ENCODE measurements at places on chromosomes 13 and 19.

DNA sequence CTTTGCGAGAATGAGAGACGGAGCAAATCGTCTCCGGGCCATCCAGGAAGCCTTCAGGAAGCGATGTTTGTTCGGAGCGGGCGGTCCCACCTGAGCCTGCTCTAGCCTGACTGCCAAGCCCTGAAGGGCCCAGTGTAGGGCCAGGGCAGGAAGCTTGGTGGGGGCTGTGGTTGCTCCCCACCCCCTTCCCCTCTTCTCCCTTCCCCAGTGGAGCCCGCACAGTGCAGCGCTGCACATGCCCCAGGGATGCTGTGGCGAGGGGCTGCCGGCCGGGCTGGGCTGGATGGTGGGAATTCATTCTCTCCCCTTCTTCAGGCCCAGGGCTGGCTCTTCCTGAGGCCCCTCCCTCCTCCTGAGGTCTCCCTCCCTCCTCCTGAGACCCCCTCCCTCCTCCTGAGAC, 7.1 kb upstream of the GRTP1 start:
- no peak for DNase-seq

DNA sequence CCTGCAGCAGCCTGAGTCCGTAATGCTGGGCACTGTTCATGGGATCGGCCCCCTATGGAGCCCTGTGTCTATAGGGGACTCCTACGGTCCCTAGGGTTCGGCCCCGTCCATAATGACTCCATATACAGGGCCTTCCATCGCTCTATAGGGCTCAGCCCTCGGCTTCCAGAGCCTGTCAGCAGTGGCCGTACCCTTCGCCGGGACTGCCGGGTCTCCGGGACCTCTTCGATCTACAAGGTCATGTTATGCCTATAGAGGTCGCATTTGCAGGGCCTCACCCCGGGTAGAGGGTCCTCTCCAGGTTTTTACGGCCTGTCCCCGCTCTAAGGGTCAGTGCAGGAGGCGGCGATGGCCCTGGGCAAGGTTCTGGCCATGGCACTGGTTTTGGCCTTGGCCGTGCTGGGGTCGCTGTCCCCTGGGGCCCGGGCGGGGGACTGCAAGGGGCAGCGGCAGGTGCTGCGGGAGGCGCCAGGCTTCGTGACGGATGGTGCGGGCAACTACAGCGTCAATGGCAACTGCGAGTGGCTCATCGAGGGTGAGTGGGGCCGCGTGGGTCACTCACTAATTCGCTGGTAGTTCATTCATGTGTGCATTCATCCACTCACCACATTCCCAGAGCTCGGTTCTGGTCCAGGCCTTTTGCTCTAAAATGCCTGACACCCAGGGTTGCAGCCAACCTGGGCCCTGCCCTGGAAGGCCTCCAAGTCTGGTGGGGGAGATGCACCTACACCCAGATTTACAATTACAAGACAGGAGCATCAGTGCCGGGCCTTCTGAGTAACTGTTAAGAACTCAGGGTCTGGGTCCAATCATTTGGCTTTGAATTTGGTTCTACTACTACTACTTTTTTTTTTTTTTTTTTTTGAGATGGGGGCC, 699 bp downstream of the MEGF8 start:
- no peak for DNase-seq

DNA sequence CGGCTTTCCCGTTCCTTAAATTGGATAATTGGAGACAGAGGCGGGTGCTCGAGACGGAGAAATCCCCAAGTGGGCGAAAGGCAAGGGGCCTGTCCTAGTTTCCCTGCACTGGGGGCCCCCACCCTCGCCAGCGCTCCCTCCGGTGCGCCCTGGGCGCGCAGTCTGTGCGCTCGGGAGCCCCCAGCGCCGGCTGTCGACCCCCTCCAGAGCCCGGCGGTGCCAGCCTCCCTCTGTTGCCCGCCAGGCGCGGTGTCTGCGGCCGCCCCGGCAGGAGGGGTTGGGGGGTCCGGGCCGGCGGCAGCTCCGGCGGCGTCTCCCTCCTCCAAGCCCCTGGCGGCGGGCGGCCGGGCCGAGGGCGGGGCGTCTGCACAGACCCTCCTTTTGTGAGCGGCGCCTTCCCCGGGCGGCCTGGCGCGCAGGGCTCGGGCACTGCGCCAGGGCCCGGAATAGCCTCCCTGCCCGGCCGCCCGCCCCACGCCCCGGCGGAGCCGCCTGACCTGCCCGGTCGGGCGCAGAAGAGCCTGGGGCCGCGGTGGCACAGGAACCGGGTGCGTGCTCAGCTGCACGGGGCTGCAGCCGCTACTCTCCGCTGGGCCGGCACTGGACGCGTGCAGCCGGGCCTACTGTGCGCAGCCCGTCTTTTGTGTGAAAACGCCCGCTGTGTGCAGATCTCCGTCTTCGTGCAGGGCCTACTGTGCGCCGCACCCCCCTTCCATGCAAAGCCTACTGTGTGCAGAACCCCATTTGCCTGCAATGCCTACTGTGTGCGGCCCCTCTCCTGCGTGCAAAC, 13.2 kb downstream of the GADD45B start:
- no peak for DNase-seq

- no peak for DNase-seq
These were observed 1074.3 kb upstream of the SLC10A2 start for GRCh38 chr13:104140552-104140951.

- DNase-seq = no peak
These were observed 57.3 kb upstream of the CEACAM8 start for GRCh38 chr19:42652021-42652420.

DNA sequence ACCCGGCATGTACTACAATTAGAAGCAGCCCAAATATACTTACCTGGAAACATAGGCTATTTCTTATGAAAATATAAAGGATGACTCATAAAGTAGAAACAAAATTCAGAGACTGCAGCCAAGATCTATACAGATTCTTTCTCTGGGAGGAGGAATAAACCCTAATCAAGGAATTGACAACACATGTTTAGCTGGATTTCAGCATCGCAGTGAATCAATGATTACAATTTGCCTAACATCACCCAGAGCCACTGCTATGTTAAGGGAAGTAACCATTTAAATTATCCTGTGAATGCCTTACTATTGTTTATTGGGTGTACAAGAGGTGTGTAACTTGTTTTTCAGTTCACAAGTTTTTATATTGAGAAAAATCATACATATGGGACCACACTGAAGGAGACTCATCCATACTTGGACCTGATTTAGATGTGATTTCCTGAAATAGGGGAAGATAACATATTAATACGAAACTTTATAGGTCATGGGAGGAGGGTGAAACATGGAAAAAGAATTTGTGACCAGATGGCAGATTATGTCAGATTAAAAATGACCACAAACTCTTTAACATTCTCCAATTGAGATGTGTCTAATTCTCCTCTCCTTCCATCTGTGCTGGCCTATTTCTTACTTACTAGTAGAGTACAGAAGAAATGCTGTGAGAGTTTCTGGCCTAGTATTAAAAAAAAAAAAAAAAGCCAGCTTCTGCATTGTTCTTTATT, 1168.4 kb downstream of the SLITRK1 start:
- DNase-seq = no peak

DNA sequence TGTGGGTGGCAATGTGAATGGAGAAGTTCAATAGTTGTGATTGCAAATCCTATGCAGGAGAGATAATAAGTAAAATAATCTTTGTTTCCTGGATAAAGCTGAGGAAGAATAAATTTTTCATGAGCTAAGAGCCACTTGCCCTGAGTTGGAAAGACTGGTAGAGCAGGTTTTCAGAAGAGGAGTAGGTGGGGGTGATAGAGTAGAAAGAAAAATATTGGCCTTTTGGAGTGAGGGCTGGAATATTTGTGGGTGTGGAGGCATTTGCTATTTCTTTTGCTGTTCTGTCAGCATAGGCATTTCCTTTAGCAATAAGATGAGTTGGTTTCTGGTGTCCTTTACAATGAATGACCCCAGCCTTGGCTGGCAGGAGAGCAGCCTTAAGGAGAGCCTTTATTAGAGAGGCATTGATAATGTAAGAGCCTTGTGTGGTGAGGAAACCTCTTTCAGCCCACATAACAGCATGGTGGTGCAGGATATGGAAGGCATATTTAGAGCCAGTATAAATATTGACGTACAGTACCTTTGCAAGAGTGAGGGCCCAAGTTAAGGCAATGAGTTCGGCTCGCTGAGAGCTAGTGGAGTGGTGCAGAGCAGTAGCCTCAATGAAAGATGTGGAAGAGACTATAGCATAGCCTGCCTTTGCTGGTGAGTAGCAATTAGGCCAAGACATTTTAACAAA, 11.6 kb upstream of the ZNF431 start:
- no peak for DNase-seq

GRCh38 chr13:43074824-43075510, 51.6 kb downstream of the DNAJC15 start:
- DNase-seq = no peak

- no peak for DNase-seq
These were observed 5.2 kb upstream of the FUT6 start for GRCh38 chr19:5844456-5845433.

DNA sequence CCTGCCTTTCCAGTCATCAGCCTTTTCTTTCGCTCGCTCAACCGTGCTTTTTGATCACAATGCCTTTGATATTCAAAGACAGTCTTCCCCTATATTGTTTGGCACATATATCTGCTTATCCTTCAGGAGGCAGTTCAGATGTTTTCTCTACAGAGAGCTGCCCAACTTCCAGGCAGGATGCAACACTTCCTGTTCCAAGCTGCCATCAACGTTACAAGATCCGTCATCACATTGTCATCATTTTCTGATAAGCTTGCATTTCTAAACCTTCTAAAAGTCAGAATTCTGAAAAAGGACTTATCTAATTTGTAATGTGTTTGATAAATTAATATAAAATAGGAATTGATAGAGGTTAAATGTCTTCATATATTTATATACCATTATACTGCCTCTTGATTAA, 574.2 kb downstream of the TBC1D4 start:
- DNase-seq = no peak

DNA sequence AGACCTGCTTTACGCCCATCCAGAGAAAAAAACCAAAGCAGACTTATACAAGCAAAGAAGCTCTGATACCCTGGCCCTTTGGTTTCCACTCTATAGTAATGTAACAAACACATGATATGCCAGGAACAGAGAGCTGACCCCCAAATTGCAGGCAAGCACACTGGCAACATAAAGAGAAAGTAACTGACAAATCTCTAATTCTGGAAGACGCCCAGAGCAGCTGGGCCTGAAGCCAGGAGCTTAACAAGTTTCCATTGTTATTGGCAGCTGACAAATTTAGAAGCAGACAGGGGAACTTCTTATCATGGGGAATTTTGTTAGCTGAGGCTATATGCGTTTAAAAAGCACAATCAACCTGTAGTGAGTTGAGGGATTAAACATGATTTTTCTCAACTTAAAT, 158.0 kb downstream of the DLEU7 start:
- DNase-seq = no peak

DNA sequence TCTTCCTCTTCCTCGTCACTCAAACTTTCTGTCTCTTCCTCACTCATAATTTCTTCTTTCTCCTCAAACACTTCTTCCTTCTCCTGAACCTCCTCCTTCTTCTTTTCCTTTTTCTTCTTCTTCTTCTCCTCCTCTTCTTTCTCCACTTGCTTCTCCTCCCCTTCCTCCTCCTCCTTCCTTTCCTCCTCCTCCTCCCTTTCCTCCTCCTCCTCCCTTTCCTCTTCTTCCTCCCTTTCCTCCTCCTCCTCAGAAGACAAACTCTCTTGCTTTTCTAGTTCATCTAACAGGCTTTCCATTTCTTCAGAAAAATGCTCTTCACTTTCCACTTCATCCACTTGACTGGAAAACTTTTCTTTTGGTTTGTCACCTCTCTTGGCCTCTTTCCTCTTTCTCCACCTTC, 19.8 kb downstream of the WDR87 start:
- DNase-seq = no peak

DNA sequence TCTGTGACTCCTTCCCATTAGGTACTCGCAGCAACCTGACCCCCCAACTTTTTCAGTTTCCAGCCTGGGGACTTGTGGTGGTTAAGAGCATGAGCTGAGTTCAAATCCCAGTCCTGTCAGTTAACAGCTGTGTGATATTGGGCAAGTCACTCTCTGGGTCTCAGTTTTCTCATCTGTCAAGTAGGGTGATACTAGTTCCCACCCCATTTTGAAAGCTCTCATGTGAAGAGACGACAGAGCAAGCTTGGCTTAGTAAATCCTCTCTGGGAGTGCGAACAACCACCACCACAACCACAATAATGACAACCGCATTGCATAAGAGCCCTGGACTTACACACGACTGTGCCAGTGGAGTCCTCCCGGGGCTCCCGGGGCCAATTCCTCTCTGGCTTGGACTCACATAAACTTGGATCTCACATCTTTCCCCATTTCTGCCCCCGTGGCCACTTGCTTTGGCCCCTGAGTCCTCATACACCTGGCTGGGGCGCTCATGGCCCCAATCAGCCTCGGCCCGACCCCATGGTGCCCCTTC, 454 bp downstream of the BLVRB start:
- DNase-seq = peak; percentile 13

DNA sequence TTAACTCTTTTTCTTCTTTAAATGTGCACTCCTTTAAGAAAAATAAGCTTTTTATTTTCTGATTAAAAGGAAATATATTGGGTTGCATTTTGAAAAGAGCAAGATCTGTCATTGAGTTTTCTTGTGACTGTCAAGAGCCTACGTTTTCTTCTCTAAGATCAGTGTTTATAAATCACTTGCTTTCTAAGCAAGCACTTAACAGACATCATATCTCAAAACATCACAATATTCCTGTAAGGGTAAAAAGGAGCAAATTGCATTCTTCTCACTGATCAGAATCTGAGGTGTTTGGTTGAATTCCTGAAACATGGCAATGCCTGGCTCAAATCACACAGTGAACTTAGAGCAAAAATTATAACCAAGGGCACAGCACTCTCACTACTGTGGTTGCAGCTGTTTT, 231.3 kb downstream of the PCDH17 start:
- no peak for DNase-seq

DNA sequence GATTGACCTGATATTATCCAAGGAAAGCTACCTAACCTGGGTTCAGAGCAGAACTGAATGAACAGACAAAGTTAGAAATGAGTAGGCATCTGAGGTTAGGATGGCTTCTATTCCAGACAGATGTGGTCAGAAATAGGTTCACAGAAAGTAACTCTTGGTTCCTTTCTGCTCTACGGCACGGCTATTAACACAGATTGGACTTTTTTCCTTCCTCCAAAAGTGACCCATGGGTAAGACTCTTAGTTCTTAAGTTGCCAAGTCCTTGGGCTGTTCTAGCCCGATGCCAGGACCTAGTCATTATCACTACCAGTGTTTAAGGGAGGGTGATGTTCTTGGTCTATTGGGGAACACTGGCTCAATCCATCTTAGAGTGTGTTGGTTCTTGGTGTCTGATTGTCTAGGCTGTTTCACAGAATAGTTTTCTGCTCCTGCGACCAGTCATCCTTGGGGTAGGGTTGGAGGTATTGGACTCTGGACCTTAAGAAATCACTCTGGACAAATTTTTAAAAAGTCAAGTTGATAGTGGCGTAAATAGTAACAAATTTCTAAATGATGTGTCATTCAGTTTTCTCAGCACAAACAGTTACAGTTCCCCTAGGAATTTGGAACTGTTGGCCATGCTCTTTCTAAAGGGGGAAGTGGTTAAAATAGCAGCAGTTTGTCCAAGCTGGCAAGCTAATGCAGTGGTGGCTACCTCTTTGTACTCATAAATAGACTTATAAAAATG, 60.1 kb upstream of the MYCBP2 start:
- no peak for DNase-seq

GRCh38 chr19:10431943-10432735, 11.8 kb downstream of the PDE4A start:
- no peak for DNase-seq

GRCh38 chr19:1271528-1272422, 2.6 kb downstream of the CIRBP start:
- no peak for DNase-seq

- DNase-seq = no peak
These were observed 45.7 kb upstream of the N4BP2L1 start for GRCh38 chr13:32473650-32474049.

Measured in activated gamma-delta T cell treated with anti-CD3 and anti-CD28 coated beads, Interleukin-2, amount 50 U/mL, for 16 hours (primary cell).